Lower leg skin (tissue), 4 donors: ENCODE measurements at places on chromosomes 2 and 18. TPM values are rescaled to one million over a fixed set of nuclear protein-coding genes. Genes with fewer than 3 reads are reported as not detected.
A peak's percentile ranks its signal among the peaks of the same experiment; 100 is the strongest.

The TRABD2A gene
- 2.1 TPM for total RNA-seq

The CGREF1 gene
- 0.46 TPM for total RNA-seq

The THAP4 gene
- total RNA-seq: 60.2 TPM

The AQP12A gene
- not detected for total RNA-seq

The TMEM169 gene
- 0.88 TPM for total RNA-seq

The TXNDC2 gene
- not detected for total RNA-seq

The SLC11A1 gene
- total RNA-seq: 4.6 TPM

The IGFBP5 gene
- 460 TPM for total RNA-seq

The MYO5B gene
- 55.2 TPM for total RNA-seq

The SSB gene
- total RNA-seq: 38.0 TPM

GRCh38 chr18:58152891-58153290 is 108.9 kb downstream of the NEDD4L start:
- DNase-seq: no peak

DNA sequence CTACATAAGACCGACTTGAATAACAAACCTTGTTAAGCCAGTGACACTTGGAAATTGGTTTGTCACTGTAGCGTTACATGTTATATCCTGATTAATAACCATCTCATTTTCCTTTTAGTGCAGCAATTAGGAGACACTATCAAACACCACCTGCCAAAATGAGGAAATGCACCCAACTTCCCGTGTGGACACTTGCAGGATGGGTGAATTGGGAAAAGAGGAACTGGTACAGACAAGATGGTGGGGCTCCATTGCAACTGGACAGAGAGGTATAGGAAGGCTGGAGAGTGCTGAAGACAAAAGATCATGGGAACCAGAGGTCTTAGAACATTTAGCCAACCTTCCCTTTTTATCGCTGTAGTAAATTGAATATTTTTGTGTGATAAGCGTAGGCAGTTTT is 816.3 kb upstream of the HS6ST1 start:
- no peak for DNase-seq

GRCh38 chr2:142270291-142270690 is 139.5 kb upstream of the LRP1B start:
- DNase-seq: no peak

GRCh38 chr2:29295845-29296244 is 180.6 kb downstream of the CLIP4 start:
- no peak for DNase-seq

DNA sequence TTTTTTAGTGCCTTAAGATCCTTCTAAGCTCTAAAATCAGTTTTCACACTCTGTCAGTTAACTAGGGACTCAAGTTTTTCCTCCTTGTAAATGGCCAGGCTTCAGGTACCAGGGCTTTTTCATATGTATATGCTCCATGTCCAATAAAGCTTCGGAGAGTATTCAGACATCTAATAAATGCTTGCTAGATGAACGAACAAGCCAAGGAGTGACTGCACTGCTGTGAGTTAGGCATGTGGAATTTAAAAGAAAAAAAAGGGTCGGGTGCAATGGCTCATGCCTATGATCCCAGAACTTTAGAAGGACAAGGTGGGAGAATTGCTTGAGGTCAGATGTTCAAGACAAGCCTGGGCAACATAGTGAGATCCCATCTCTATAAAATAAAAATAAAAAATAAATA is 81.9 kb downstream of the CDH2 start:
- DNase-seq: no peak

DNA sequence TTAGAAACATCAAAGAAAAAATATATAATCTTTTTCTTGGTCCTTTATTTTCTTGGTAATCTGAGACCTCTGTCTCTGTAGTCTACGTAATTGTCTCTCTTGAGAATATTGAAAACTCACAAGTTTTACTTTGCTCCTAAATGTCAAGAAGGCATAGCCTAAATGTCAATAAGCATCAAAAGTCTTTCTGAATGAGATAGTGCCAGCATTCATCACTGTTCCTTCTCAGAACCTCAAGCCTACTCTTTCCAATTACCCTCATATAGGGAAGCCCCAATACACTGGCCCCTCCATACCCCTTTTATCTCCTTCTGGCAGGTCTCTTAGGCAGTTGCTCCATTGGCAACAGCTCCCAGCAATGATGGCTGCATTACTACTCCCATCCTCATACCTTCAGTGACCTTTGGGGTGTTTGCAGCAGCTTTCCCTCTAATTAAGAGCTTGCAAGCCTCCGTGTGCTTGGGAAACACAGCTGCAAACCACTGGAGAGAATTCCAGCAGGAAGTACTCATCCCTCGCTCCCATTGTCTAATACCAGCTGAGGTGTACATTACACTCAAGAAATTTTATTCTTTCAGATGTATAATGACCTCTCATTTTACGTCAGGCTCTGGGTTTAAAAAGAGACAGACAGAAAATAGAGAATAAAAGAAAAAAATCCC is 95.8 kb downstream of the KYNU start:
- DNase-seq: no peak

- no peak for DNase-seq
These were observed 96.6 kb upstream of the TWSG1 start for GRCh38 chr18:9237981-9238380.

GRCh38 chr2:221822416-221822815 is 250.3 kb upstream of the EPHA4 start:
- DNase-seq: no peak

DNA sequence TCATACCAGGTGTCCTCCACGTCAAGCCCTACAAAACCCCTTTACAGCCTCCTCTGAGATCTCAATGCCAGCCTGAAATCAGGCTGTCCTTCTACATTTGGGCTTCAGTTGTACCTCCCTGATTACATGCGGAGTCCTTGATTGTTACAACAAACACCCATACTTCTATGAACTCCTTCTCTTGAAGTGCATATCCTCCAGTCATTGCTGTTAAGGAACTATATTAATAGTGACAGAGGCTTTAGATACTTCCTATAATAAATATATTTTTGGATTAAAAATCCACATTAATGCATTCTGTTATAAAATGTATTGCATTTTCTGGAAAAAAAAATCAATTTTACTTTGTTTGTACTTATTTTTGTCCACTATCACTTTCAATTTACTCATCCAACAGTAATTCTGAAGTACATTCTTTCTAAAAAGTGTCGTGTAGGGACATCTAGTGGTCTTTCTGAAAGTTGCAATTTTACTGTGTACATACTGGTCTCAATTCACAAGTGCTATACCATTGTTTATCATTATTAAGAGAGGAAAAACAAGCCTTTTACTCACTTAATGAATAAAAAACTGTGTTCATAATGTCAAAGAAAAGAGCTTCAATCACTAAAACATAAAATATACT is 316.4 kb downstream of the DSEL start:
- no peak for DNase-seq

GRCh38 chr2:60475123-60475830 is 78.2 kb downstream of the BCL11A start:
- no peak for DNase-seq

GRCh38 chr2:159065313-159065712 is 96.9 kb downstream of the TANC1 start:
- no peak for DNase-seq

- no peak for DNase-seq
These were observed 54.4 kb downstream of the ZBTB7C start for GRCh38 chr18:48354746-48355260.

- no peak for DNase-seq
These were observed 482.9 kb upstream of the HS6ST1 start for GRCh38 chr2:128801576-128801975.

- peak; percentile 13 for DNase-seq
These were observed 326.4 kb downstream of the EIPR1 start for GRCh38 chr2:3051266-3051665.

GRCh38 chr2:146267093-146267492 is 1577.7 kb upstream of the ACVR2A start:
- DNase-seq: no peak

GRCh38 chr2:105468582-105469042 is 69.8 kb upstream of the FHL2 start:
- DNase-seq: no peak

DNA sequence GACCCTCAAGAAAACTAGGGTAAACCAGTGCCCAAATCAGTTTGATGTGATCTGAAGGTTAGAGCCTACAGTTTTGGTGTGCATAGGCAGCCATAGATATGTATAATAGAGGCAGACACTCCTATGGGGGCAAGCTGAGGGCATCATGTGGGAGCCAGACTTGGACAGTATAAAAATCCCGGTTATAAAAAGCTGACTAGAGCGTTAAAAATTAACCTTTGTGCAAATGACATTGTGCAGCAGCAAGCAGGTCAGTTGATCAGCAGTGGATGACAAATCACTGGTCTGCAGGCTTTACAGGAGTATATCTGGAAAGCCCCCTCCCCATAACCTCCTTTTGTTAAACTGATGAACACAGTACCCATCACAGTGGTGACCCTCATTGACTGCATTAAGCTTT is 107.8 kb downstream of the CTNNA2 start:
- DNase-seq: no peak

DNA sequence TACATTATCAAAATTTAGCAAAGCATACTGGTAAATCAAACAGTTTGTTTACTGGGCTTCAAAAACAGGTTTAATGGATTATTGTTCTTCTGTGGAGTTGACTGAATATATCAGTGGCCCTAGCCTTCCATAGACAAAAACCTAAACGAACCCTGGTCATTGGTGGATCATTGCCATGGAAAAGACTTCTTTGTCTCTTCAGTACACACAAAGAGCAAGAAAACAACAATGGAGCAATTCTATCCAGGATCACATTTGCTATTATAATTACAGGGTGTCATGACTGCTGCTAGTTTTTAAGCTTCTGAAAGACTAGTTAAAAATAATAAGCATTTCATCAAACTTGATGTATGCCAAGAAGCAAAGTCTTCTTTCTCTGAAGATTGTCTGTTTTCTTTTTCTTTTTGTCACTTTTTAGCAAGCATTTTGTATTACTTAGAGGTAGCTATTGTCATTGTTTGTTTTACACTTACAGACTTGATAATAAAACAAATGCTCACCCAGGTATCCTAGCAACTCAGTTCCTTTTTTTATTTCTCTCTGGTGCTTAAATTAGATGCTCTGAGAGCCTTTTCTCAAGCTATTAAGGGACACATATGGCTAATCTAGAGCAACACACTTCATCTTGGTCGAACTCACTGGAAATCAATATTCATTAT is 1228.7 kb upstream of the DDX18 start:
- no peak for DNase-seq

DNA sequence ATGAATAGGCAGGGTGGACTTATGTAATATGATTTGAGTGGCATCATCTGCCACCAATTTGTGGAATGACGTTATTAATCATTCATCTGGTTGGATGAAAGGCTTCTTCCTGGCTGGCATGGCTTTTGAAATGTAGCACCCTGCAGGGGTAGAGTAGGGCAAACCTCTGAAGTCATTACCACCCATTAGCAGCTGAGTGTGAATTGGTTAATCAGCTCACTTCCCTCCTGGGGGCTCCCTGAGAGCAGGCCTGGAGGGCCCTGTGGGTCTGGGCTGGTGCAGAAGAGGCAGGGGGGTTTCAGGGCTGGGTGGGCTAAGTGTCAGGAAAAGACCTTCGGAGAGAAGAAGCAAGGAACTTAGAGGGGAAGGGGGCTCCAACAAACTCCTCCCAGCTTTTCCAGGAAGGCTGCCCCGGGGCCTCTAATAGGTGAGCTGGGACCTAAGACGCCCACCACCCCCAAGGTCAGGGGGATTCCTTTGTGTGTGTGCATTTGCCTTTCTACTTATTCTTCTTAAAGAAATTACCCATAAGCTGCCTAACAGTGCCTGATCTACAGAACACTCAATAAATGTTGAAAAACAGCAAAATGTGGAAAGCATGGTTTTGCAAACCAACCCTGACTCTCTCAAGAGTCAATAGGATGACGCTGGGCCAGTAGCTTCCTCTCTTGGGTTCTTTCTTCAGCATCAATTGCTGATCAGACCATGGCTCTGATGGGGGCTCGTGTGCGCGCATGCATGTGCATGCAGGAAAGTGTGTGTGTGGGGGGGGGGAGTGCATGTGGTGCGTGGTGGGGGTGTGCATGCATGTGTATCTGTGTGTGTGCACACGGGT is 49.7 kb upstream of the ZNF516 start:
- DNase-seq: no peak

DNA sequence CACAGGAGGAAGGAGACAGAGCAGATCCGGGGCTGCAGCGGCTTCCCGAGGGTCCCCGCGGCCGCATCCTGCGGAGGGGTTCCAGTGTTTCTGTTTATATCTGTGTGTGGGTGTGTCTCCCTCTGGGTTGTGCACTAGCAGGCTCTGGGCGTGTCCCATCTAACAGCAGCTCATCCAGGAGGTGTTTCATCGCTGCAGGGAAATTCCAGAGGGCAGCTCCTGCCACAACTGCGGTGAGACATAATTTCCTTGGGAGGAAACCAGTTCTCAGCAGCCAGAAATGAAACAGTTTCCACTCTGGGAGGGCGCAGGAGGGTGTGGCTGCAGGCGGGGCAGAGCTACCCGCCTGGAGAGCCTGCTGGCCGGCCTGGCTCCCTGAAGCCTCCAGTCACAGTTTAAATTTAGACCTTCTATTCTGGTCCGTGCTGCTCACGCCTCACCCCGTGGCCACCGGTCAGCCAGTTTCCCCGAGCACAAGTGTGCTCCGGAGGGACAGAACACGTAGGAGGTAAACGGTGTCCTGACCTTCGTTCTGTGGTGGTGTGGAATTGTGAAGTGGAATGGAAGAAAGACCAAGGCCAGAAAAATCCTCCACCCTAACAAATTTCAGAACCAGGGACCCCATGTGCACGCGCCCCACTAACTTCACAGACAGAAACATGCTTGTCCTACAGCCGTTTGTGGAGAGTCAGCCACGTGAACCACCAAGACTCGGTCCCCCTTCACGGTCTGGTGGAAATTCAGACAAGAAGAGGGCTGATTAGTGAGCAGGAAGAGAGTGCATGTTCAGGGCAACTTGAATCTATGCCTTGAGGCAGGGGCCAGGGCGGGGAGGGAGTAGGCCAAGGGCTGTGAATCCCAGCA is 50.2 kb downstream of the TEX44 start:
- peak; percentile 94 for DNase-seq

- DNase-seq: no peak
These were observed 343.1 kb upstream of the SLC39A10 start for GRCh38 chr2:195313962-195314361.

DNA sequence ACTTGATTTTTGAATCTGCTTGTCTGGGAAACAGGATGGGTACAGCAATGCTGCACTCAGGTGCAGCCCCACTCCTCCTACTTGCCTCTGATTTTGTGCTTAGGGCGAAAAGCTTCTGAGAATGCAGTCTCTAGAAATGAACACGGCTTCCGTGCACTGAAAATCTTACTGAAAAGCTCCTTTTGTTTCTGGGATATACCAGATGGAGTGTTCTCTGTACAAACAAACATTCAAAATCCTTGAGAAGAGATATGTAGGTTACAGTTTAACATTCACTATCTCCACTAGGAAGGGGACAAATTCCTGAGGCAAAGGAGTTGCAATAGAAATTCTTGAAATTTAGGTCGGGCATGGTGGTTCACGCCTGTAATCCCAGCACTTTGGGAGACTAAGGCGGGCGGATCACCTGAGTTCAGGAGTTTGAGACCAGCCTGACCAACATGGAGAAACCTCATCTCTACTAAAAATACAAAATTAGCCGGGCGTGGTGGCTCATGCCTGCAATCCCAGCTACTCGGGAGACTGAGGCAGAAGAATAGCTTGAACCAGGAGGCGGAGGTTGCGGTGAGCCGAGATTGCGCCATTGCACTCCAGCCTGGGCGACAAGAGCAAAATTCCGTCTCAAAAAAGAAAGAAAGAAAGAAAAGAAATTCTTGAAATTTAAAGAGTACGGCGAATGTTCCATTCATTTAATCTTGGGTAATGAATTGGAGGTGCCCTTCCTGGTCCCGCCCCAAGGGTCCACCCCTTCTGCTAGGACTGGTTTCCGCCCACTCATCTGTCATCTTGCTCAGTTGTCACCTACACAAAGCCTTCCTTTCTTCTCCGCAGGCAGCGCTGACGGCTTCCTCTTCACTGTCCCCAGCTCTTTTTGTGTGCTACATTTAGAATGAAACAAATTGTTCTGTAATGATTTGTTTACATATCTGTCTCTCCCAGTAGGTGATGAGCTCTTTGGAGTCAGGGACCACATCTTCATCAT is 92.4 kb downstream of the SOCS6 start:
- DNase-seq: peak; percentile 86
